NCI-H460 (cell line): ENCODE measurements at places on chromosomes 1 and 21. TPM values are rescaled to one million over a fixed set of nuclear protein-coding genes. Genes with fewer than 3 reads are reported as not detected.

- no peak for DNase-seq
These were observed 110.6 kb downstream of the AKT3 start for GRCh38 chr1:243739335-243740003.

DNA sequence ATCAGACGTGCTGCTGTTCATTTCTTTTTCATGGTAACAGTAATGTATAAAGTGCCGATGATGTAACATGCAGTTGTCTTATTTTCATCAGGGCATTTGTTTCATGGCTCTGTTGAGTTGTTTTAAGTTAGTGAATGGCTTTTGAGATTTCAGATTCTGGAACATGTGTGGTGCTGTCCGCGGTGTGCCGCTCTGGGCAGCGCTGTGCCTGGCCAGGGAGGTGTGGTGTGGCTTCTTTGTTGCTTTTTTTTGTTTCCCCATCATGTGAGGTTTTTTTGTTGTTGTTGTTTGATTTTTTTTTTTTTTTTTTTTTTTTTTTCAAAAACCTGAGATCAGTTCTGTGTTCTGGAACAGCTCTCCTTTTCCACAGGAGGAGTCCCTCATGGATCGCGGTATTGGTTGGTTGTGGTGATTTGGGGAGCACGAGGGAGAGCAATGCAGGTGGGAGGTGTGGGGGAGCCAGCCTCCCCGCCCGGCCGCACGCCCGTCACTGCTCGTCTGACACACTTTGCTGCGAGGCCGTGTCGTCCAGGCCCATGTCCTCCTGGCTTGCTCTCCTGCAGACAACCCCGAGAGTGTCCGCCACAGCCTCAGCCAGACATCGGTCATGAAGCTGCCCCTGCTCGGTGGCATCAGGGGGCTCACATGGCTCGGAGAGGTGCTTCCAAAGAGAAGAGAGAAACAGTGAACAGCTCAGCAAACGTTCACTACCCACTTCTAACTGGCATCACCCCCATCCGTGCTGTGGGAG, 33.6 kb downstream of the NTPCR start:
- DNase-seq = no peak

GRCh38 chr1:239386453-239387303, at the start of gene CHRM3:
Gene CHRM3 (plus strand): TSS chr1:239386568. CDS start chr1:239907452, 520,884 bp downstream.
- DNase-seq = peak; percentile 86

PCP4L1 gene
- not detected in 2 replicates for total RNA-seq

- DNase-seq = peak; percentile 13
These were observed at the start of gene ZBTB8B for GRCh38 chr1:32464716-32465577. Gene ZBTB8B (plus strand): TSS chr1:32465072. CDS start chr1:32470625, 5,553 bp downstream.

KCNN3 gene
- 0.40 and 0.61 TPM in 2 replicates for total RNA-seq

LCA5L gene
- total RNA-seq = 2.7 and 3.0 TPM in 2 replicates

GRCh38 chr1:200960948-200961340, 62.6 kb downstream of the KIF21B start:
- DNase-seq = no peak

- DNase-seq = no peak
These were observed 31.1 kb downstream of the AKT3 start for GRCh38 chr1:243818978-243819377.

DNA sequence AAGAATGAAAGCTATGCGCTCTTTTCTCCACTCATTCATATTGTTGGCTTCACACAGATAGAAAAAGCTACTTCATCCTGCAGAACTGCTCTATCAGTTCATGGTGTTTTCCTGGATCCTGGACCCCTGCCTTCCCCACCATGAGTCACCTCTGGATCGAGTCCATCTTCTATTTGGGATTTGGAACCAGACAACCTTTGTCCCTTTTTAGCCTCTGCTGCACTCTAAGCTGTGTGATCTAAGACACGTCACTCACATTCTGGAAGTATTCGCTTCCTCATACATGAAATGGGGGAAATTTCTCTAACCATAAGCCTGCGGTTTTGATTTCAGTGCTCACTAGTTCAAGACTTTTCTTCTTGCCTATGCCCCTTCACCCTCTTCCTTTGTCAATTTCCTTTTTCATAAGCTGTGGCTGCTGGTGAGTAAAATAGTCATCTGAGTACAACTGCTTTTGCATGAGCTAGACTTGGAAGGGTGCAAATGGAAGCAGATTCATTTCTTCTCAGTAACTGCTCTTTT, 14.1 kb upstream of the DEGS1 start:
- DNase-seq = no peak

DNA sequence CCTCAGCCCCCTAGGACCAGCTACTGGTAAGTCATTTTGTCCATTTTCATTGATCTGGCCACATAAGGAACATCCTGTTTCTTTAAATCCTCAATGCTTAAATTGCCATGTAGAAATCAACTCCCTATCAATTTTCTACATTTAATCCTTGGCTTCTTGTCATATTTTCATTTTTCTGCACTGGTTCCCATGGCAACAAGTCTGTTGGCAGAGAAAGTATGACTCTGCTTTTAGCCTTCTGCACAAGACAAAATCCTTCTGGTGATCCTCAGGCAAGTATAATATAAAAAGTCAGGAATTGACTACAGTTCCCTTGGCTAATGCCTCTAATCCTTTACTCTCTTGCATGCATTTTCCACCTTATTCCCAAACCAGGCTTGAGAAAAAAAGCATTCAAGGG, 65.0 kb downstream of the LRRC40 start:
- DNase-seq = no peak
